ENCODE measurements at places on chromosomes 12 and 14. TPM values are rescaled to one million over a fixed set of nuclear protein-coding genes. Genes with fewer than 3 reads are reported as not detected.

The CCDC38 gene
- not detected for polyA plus RNA-seq

The EML5 gene
- 0.61 TPM for polyA plus RNA-seq

The KLRD1 gene
- 13.1 TPM for polyA plus RNA-seq

The CISTR gene
- not detected for polyA plus RNA-seq

The DDX23 gene
- polyA plus RNA-seq, result 51.8 TPM

The HOXC5 gene
- not detected for polyA plus RNA-seq

The ETFBKMT gene
- polyA plus RNA-seq, result 1.3 TPM

The HPD gene
- not detected for polyA plus RNA-seq

The FOXN3 gene
- polyA plus RNA-seq, result 62.5 TPM

The PXMP2 gene
- 6.2 TPM for polyA plus RNA-seq

The DNAJC22 gene
- polyA plus RNA-seq, result not detected

The ARHGEF25 gene
- not detected for polyA plus RNA-seq

The GPRC5D gene
- polyA plus RNA-seq, result 1.4 TPM

The SLC6A13 gene
- not detected for polyA plus RNA-seq

The LBHD2 gene
- polyA plus RNA-seq, result not detected

The LTA4H gene
- polyA plus RNA-seq, result 122 TPM

The GRIN2B gene
- not detected for polyA plus RNA-seq

The CIT gene
- polyA plus RNA-seq, result not detected

The TWF1 gene
- 22.3 TPM for polyA plus RNA-seq

The RNASE4 gene
- polyA plus RNA-seq, result 9.0 TPM

The GLRX5 gene
- 34.5 TPM for polyA plus RNA-seq

The CLEC4A gene
- 6.9 TPM for polyA plus RNA-seq

The MYRFL gene
- polyA plus RNA-seq, result not detected

The GPR132 gene
- 37.2 TPM for polyA plus RNA-seq

The HOXC13 gene
- not detected for polyA plus RNA-seq

The SRRM4 gene
- polyA plus RNA-seq, result not detected

The ACOT6 gene
- polyA plus RNA-seq, result not detected

The ANO2 gene
- not detected for polyA plus RNA-seq

The PLEKHD1 gene
- 0.11 TPM for polyA plus RNA-seq

The SOAT2 gene
- polyA plus RNA-seq, result not detected

The CCDC175 gene
- polyA plus RNA-seq, result not detected

The P2RX7 gene
- polyA plus RNA-seq, result 3.8 TPM

The FNTB gene
- 4.8 TPM for polyA plus RNA-seq

The NID2 gene
- 0.73 TPM for polyA plus RNA-seq

The GLT1D1 gene
- polyA plus RNA-seq, result not detected

The EXOC3L4 gene
- not detected for polyA plus RNA-seq

The B4GALNT1 gene
- not detected for polyA plus RNA-seq

The ENDOU gene
- polyA plus RNA-seq, result not detected

The GUCY2C gene
- 0.85 TPM for polyA plus RNA-seq

The RDH16 gene
- polyA plus RNA-seq, result 0.09 TPM

The NYNRIN gene
- polyA plus RNA-seq, result not detected

The SIX4 gene
- not detected for polyA plus RNA-seq

The ABCD2 gene
- 1.5 TPM for polyA plus RNA-seq

The LGALS3 gene
- 7.6 TPM for polyA plus RNA-seq

The SMCO2 gene
- not detected for polyA plus RNA-seq
